Endothelial cell of coronary artery (primary cell): ENCODE measurements at places on chromosomes 5 and 9. TPM values are rescaled to one million over a fixed set of nuclear protein-coding genes. Genes with fewer than 3 reads are reported as not detected.

Gene PIP5KL1
- 0.18 and 1.0 TPM in 2 replicates for total RNA-seq

Gene FGFR4
- total RNA-seq = 0.09 and 0.36 TPM in 2 replicates

Gene PCDHGA4
- 2.6 and 5.0 TPM in 2 replicates for total RNA-seq

Gene GRM6
- not detected in 2 replicates for total RNA-seq

Gene TMEM245
- 35.3 and 50.6 TPM in 2 replicates for total RNA-seq

Gene ESM1
- total RNA-seq = 214 and 325 TPM in 2 replicates

Gene PRRX2
- total RNA-seq = 0.66 TPM in 1 of 2 replicates, not detected in the other

Gene CCDC112
- 6.1 and 7.4 TPM in 2 replicates for total RNA-seq

Gene BTNL8
- total RNA-seq = not detected in 2 replicates

Gene OR1J2
- total RNA-seq = not detected in 2 replicates

Gene ASPN
- total RNA-seq = 1.8 TPM in 1 of 2 replicates, not detected in the other

Gene SLCO6A1
- total RNA-seq = under 0.01 TPM in 1 of 2 replicates, not detected in the other

Gene PHF24
- total RNA-seq = not detected in 2 replicates

Gene TAS2R1
- not detected in 2 replicates for total RNA-seq

Gene CDC25C
- 1.3 and 6.6 TPM in 2 replicates for total RNA-seq

Gene CFAP157
- total RNA-seq = not detected in 2 replicates

Gene TRIM7
- 10.6 and 12.8 TPM in 2 replicates for total RNA-seq

Gene PCDHB10
- total RNA-seq = 0.72 and 1.0 TPM in 2 replicates

Gene PCDHGA2
- total RNA-seq = 0.90 and 3.0 TPM in 2 replicates

Gene CKS2
- 87.1 and 177 TPM in 2 replicates for total RNA-seq

Gene FRMPD1
- total RNA-seq = not detected in 2 replicates

Gene HSD17B3
- total RNA-seq = not detected in 2 replicates

Gene TAF11L5
- total RNA-seq = not detected in 2 replicates

Gene ROPN1L
- total RNA-seq = 0.28 and 0.45 TPM in 2 replicates

Gene GKAP1
- total RNA-seq = 1.3 and 2.2 TPM in 2 replicates

Gene SCGB3A2
- not detected in 2 replicates for total RNA-seq

Gene ZNF608
- total RNA-seq = 9.7 and 13.9 TPM in 2 replicates

Gene CDK5RAP2
- 25.2 and 28.8 TPM in 2 replicates for total RNA-seq

Gene ZFR
- total RNA-seq = 60.0 and 77.0 TPM in 2 replicates

Gene SURF1
- 19.9 and 27.8 TPM in 2 replicates for total RNA-seq

Gene SHOC1
- under 0.01 TPM in 1 of 2 replicates, not detected in the other for total RNA-seq

Gene FAM151B
- 2.7 and 3.4 TPM in 2 replicates for total RNA-seq

Gene MPDZ
- total RNA-seq = 57.9 and 96.3 TPM in 2 replicates

Gene FGD3
- total RNA-seq = not detected in 2 replicates

Gene RETREG1
- 0.18 and 0.28 TPM in 2 replicates for total RNA-seq

Gene PSAT1
- total RNA-seq = 16.4 and 68.9 TPM in 2 replicates

Gene CDO1
- 1.0 and 2.0 TPM in 2 replicates for total RNA-seq

Gene PCAT7
- not detected in 2 replicates for total RNA-seq

Gene CDH9
- not detected in 2 replicates for total RNA-seq

Gene OMD
- 0.94 TPM in 1 of 2 replicates, not detected in the other for total RNA-seq

Gene ITK
- total RNA-seq = not detected in 2 replicates

Gene SHC3
- 7.6 and 9.4 TPM in 2 replicates for total RNA-seq

Gene FYB1
- not detected in 2 replicates for total RNA-seq

Gene IFNA2
- total RNA-seq = not detected in 2 replicates

Gene TSLP
- under 0.01 and 0.09 TPM in 2 replicates for total RNA-seq

Gene DMRT2
- total RNA-seq = not detected in 2 replicates

Gene PCA3
- 0.28 and 0.90 TPM in 2 replicates for total RNA-seq

Gene PCDHGB7
- 5.8 and 6.8 TPM in 2 replicates for total RNA-seq

Gene G3BP1
- 234 and 259 TPM in 2 replicates for total RNA-seq

Gene FAM174A
- total RNA-seq = 17.8 and 26.4 TPM in 2 replicates

Gene KIF4B
- 0.19 and 0.27 TPM in 2 replicates for total RNA-seq

Gene PCDHGB6
- total RNA-seq = 1.7 and 2.7 TPM in 2 replicates
